ENCODE measurements at places on chromosomes 6 and 20. TPM values are rescaled to one million over a fixed set of nuclear protein-coding genes. Genes with fewer than 3 reads are reported as not detected.
A peak's percentile ranks its signal among the peaks of the same experiment; 100 is the strongest.

- H3K36me3 ChIP-seq, result peaks cover 10% of the 10 kb centered on the region
- H3K27ac ChIP-seq, result no peak overlapping the region
- no peaks in the 10 kb centered on the region for H3K27me3 ChIP-seq
- peaks cover 37% of the 10 kb centered on the region for H3K4me1 ChIP-seq
- H3K4me3 ChIP-seq, result no peak overlapping the region
- DNase-seq, result no peak
Measured at GRCh38 chr20:51505566-51505965, 37.0 kb downstream of the NFATC2 start.

Gene C2
- polyA plus RNA-seq, result not detected

- no peaks in the 10 kb centered on the region for H3K4me1 ChIP-seq
- H3K4me3 ChIP-seq, result no peak overlapping the region
- H3K27ac ChIP-seq, result no peak overlapping the region
- no peak for DNase-seq
- no peaks in the 10 kb centered on the region for H3K36me3 ChIP-seq
Measured at GRCh38 chr20:13302647-13303450, 81.8 kb downstream of the ISM1 start.

Gene CTAGE9
- not detected for polyA plus RNA-seq

GRCh38 chr6:157099912-157100593 is 223.3 kb downstream of the TMEM242 start:
- DNase-seq, result peak; percentile 73
- no peaks in the 10 kb centered on the region for H3K27me3 ChIP-seq
- H3K4me1 ChIP-seq, result peaks cover 60% of the 10 kb centered on the region
- peak overlapping the region; percentile 67 for H3K27ac ChIP-seq
